ENCODE measurements at places on chromosomes 13 and 19. TPM values are rescaled to one million over a fixed set of nuclear protein-coding genes. Genes with fewer than 3 reads are reported as not detected.

DNA sequence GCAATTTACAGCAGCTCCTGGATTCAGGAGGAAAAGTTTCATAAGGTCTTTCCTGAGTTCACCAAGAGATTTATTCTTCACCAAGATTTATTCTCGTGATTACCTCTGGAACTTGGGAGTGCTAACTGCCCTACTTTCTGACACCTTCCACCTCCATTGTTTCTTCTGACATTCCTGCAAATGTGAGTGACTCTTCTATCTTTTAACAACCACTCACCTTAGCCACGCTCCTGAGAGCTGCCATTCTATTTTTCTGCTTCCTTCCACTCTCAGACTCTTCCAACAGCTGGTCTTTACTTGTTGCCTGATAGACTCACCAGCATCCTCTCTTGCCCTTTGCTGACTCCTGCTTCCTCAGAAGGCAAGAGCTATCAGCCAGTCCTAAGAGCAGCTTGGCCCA is 11.5 kb upstream of the CBY2 start:
- no peak overlapping the region for H3K4me3 ChIP-seq
- H3K27me3 ChIP-seq, result no peaks in the 10 kb centered on the region
- H3K36me3 ChIP-seq, result no peaks in the 10 kb centered on the region
- H3K4me1 ChIP-seq, result no peaks in the 10 kb centered on the region
- H3K27ac ChIP-seq, result no peak overlapping the region

DNA sequence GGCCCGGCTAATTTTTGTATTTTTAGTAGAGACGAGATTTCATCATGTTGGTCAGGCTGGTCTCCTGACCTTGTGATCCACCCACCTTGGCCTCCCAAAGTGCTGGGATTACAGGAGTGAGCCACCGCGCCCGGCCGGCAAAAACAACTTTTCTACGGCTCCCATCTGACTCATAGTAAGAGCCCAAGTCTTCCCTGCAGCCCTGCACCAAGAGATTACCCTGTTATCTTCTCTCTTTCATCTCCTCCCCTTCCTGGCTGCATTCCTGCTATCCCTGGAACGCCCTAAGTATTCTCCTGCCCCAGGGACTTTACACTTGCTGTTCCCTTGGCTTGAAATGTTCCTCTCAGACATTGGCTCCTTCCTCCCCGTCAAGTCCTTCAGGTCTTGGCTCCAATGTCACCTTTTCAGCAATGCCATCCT is 6.6 kb downstream of the AP2S1 start:
- no peak overlapping the region for H3K4me3 ChIP-seq
- H3K4me1 ChIP-seq, result peaks cover 2% of the 10 kb centered on the region

GRCh38 chr13:72643311-72643989 is 84.0 kb downstream of the MZT1 start:
- DNase-seq, result no peak
- no peaks in the 10 kb centered on the region for H3K36me3 ChIP-seq
- no peaks in the 10 kb centered on the region for H3K4me1 ChIP-seq
- H3K27me3 ChIP-seq, result no peaks in the 10 kb centered on the region

IL4I1 gene
- 6.5 TPM for total RNA-seq

ZIK1 gene
- 4.7 TPM for total RNA-seq
